Neural crest cell (in vitro differentiated cells): ENCODE measurements at places on chromosomes 6 and 20. TPM values are rescaled to one million over a fixed set of nuclear protein-coding genes. Genes with fewer than 3 reads are reported as not detected.

NHLRC1 gene
- 0.72 and 0.93 TPM in 2 replicates for total RNA-seq

PI3 gene
- total RNA-seq, result not detected in 2 replicates

ABCC10 gene
- total RNA-seq, result 34.1 and 35.2 TPM in 2 replicates

FLRT3 gene
- total RNA-seq, result 35.2 and 36.3 TPM in 2 replicates

MUC21 gene
- total RNA-seq, result not detected in 2 replicates

KHDC1L gene
- total RNA-seq, result 1.0 TPM in 1 of 2 replicates, not detected in the other

OPN5 gene
- not detected in 2 replicates for total RNA-seq

VWA7 gene
- total RNA-seq, result 2.0 and 2.7 TPM in 2 replicates

KIF13A gene
- 34.4 TPM in 2 replicates for total RNA-seq

YWHAB gene
- total RNA-seq, result 168 and 172 TPM in 2 replicates

SLC26A8 gene
- 0.14 and 0.33 TPM in 2 replicates for total RNA-seq

PDYN gene
- 0.55 and 0.63 TPM in 2 replicates for total RNA-seq

PPIL6 gene
- total RNA-seq, result 2.2 and 3.3 TPM in 2 replicates

ZNF451 gene
- 61.0 and 65.6 TPM in 2 replicates for total RNA-seq

KHDC1 gene
- total RNA-seq, result 12.6 and 12.9 TPM in 2 replicates

SLC4A11 gene
- 0.55 and 0.89 TPM in 2 replicates for total RNA-seq

ANKRD66 gene
- not detected in 2 replicates for total RNA-seq

HCK gene
- not detected in 2 replicates for total RNA-seq

TMEM200A gene
- 2.9 and 3.2 TPM in 2 replicates for total RNA-seq

LST1 gene
- total RNA-seq, result not detected in 2 replicates

CLIC5 gene
- 0.20 TPM in 1 of 2 replicates, not detected in the other for total RNA-seq

OLIG3 gene
- total RNA-seq, result 0.14 and 0.63 TPM in 2 replicates
